ENCODE measurements at places on chromosomes 11 and 22.

DNA sequence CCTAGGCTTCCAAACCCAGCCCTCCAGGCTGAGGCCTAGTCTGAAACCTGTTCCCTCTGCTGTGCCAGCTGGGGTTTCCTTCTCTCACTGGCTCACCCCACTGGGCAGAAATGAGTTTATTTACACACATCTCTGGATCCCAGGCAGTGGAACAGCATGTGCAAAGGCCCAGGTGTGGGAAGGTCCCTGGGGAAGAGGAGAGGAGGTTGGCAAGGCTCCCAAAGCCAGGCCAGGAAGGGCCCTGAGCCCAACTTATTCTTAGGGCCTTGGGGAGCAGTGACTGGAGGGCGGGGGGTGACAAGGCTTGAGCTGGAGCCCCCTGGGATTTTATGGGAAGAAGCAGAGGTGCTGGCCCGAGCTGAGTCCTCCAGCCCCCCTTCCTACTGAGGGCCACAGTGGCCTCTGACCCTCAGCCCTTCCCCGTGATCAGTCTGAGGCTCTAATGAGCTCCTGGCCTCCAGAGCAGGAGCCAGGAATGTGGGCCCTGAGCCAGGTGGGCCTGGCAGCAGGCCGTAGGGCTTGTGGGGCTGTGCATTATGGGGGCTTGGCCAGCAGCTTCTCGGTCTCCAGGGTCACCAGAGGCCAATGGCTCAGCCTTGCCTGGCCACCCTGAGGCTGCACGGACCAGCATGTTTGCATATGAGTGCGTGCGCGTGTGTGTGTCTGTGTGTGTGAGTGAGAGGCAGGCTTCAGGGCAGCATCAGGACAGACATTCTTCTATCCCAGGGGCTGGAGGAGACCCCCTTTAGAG lies 2.9 kb downstream of the MYO7A start:
- no peak for DNase-seq

DNA sequence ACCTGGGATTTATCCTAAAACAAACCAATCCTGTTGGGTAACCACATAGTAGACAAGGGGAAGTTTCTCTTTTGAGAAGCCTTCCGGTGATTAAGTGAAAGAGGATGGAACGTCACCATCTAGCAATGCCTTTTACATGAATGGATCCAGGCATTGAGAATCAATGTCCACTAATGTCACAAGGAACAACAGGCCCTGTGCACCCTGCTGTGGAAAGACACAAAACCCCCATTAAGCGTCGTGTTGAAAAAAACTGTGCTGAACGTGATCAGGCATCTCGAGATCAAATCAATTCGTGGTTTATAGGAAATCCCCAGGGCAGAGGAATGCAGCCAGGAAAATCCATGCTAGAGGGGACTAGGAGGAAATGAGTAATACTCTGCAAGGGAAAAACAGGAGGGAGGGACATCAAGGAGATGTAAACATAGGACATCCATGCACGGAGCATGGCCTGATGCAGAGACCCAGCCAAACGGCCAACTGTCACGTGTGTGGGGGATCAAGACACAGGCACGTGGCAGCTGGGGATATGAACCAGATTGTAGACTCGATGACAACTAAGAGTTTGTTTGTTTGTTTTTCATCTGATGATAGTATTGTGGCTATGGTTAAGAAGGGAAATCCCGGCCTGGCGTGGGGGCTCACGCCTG lies 38.6 kb upstream of the CARS1 start:
- no peak for DNase-seq

GRCh38 chr11:26734691-26735090 lies 12.8 kb upstream of the SLC5A12 start:
- no peak for DNase-seq

- no peak for DNase-seq
These were observed 60.2 kb upstream of the LRRC4C start for GRCh38 chr11:41519696-41520095.

- DNase-seq = no peak
These were observed 41.4 kb downstream of the MUC2 start for GRCh38 chr11:1116104-1116503.

DNA sequence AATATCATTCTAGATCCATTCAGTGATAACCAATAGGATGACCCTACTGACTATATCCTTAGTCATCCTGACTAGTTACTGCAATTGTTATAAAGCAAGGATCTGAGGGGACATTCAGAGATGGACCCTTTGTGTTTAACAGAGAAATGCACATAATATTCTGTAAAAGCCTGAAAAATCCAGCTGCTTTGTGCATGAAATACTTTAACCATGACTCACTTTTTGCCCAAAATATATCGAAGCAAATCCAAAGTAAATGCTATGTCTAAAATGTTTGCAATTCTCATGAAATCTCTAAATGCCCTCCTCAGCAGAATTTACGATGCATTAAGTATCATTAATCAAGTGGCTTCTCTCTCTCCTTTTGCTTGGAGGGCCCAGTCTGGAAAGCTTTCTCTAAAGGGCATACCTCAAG lies 178.8 kb upstream of the MTMR2 start:
- peak; percentile 35 for DNase-seq

DNA sequence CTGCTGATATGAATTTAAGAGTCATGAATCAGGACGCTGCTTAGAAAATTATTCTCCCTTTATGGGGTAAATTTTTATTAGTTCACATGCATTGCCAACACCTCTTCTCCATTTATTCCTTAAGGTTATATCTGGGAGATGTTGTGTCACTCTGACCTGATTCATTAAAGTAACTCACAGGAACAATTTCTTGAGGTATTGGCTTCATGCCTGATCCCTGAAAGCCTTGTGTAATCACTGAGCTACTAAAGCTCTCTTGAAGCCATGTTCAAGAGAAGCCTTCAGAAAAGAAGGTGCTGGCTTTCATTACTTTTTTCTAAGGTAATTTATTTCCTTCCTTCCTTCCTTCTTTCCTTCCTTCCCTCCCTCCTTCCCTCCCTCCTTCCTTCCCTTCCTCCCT lies 420.6 kb downstream of the RAB38 start:
- no peak for DNase-seq

GRCh38 chr22:36055376-36056295 lies 27.0 kb upstream of the RBFOX2 start:
- peak; percentile 43 for DNase-seq

DNA sequence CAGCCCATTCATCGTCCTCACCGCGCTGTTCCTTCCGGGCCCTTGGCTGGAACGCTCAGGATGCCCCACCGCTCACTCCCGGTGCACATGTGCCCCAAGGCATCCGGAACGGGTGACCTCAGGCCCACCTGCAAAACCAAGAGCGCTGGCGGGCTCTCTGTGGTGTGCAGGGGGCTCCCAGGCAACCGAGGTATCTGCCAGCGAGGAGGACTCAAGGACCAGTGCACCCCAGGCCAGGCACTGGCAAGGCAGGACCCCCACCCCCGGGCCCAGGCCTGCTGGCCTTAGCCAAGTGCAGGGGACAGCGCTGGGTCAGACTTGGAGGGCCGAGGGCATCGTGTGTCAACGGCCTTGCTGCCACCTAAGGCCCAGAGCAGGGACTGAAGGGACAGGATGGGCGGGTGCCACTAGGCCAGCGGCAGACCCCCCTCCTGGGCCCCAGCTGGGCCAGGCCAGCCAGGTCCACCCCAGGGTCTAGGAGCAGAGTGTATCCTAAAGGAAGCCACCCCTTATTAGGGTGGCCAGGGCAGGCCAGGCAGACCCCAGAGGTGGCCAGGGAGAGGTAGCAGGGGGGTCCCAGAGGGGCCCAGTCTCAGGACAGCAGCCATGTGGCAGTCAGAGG lies 8.5 kb downstream of the TNNT3 start:
- peak; percentile 8 for DNase-seq

DNA sequence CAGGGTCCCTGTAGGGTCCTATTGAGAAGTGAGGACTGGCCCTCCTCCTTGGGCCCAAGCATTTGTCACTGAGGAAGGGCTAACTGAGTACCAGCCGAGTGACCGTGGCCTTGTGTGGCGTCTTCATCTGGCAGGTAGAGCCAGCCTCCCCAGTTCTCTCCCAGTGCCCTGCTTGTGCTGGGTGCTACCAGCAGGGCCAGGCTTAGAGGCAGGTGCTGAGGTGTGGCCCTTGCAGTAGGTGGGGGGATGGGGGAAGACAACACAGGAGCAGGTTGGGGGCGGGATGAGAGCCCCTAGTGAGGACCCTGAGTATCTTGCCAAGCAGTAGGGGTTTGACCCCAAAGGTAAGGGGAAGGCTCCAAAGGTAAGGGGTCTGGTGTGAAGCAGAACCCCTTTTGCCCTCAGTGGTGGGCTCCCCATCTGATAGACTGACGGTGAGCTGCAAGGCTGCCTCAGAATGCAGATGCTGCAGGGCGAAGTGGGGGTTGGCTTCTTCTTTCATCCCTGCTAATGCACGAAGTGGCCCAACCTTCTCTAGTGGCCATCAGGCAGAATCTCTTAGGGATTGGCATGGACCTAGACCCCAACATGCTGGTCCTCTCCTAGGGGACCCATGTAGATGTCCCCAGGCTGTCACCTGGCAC lies 19.6 kb downstream of the CDC45 start:
- DNase-seq = no peak

GRCh38 chr11:91700854-91701253 lies 523.8 kb upstream of the FAT3 start:
- DNase-seq = no peak

DNA sequence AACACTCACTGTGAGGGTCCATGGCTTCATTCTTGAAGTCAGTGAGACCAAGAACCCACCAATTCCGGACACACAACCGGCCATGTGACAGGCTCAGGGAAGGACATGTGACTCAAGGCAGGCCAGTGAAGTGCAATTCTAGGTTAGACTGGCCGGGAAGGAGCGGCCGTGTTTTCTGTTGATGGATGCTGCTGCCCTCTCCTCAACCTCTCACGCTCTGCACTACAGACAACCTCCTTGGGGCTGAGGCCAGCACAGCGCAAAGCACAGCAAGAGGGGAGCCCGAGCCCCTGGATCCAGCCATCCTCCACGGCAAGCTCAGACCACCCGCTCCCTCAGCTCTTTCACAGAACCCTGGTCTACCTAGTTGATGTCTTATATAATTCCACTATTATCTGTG lies 2.8 kb downstream of the NUDT8 start:
- no peak for DNase-seq

- no peak for DNase-seq
These were observed 4.7 kb downstream of the OR8U1 start for GRCh38 chr11:56380120-56380519.

DNA sequence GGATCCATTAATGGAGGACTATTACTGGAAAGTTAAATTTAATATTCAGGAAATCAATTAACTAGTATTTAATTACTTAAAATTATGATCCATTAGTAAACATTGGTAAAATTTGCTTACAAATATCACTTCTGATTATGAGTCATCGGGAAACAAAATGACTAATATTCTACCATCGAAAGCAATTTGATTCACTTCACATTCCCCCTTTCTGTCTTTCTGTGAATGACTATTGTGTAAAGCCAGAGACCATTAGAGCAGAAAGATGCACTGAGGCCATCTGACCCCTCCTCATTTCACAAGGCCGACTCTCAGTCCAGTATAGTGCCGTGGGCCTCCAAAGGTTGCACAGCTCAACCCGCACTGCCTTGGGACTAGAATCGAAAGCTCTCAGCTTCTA lies 619.0 kb downstream of the OPCML start:
- DNase-seq = no peak

- peak; percentile 85 for DNase-seq
These were observed 2.3 kb downstream of the TSPAN4 start for GRCh38 chr11:844693-845644.

- DNase-seq = no peak
These were observed 532.1 kb downstream of the TBC1D22A start for GRCh38 chr22:47294576-47294975.

- DNase-seq = no peak
These were observed 625 bp downstream of the RFPL2 start for GRCh38 chr22:32204040-32204855.

GRCh38 chr11:62394825-62395538 lies 23.9 kb upstream of the SCGB1A1 start:
- DNase-seq = peak; percentile 88

DNA sequence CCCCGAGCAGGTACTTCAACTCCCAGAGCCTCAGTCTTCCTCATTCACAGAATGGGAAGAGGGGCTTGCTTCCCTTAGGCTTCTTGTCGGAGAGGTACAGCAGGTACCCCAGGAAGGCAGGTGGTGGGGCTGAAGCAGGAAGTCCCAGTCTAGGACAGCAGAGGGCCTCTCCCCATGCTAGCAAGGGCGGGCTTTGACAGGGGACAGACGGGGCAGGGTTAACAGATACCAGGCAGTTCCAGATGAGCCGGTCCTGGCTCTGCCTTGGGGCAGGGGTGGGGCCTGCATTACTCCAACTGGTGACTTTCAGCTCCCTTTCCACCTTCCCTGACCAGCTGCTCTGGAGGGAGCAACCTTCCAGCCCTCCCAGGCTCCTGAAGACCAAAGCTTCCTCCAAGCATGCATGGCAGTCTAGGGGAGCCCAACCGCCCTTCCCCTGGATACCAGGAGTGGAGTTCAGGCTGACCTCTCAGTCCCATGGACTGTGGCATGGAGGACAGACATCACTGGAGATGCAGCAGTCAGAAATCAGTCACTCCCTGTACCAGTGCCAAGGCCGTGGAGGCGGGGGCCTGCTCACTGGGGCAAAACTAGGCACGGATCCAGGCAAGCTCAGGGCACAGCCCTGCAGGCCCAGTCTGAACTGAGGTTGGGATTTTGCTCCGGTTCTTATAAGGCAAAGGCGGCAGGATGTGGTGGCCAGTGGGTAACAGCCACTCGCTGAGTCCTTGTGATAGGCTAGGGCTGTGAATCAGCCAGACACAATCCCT lies 60.5 kb downstream of the NAT10 start:
- DNase-seq = peak; percentile 20

DNA sequence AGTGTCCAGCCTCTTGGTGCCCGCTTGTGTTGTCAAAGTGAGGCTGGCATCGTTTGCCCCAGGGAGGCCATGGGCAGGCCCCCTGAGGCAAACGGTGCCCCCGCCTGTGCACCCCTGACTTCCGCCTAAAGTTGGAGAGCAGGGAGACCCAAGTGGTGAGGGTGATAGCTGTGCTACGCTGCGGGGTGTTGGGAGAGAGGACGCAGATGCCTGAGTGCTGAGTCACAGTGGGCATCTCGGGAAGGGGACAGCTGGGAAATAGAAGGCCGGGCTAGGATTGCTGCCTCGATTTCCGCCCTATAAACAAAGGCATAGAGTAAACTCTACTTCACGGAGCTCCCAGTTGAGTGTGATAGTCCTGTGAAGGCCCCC lies 5.8 kb downstream of the GRIK4 start:
- peak; percentile 90 for DNase-seq

GRCh38 chr11:94649964-94650623 lies 82.9 kb downstream of the PIWIL4 start:
- DNase-seq = no peak

- DNase-seq = no peak
These were observed 96.9 kb downstream of the MORC2 start for GRCh38 chr22:30871391-30872284.

GRCh38 chr22:24443668-24444067 lies 16.3 kb downstream of the ADORA2A start:
- DNase-seq = no peak
